ENCODE measurements at places on chromosomes 13 and 19.

GRCh38 chr13:28545583-28546333 is 50.8 kb upstream of the FLT1 start:
- no peak for DNase-seq

- no peak for DNase-seq
These were observed 5.2 kb downstream of the ZNF564 start for GRCh38 chr19:12546068-12546467.

GRCh38 chr13:113753171-113753570 is 5.9 kb upstream of the TMEM255B start:
- no peak for DNase-seq

- DNase-seq: no peak
These were observed 18.2 kb downstream of the CEBPG start for GRCh38 chr19:33391631-33392249.

- no peak for DNase-seq
These were observed 26.9 kb downstream of the PCCA start for GRCh38 chr13:100115693-100116254.

DNA sequence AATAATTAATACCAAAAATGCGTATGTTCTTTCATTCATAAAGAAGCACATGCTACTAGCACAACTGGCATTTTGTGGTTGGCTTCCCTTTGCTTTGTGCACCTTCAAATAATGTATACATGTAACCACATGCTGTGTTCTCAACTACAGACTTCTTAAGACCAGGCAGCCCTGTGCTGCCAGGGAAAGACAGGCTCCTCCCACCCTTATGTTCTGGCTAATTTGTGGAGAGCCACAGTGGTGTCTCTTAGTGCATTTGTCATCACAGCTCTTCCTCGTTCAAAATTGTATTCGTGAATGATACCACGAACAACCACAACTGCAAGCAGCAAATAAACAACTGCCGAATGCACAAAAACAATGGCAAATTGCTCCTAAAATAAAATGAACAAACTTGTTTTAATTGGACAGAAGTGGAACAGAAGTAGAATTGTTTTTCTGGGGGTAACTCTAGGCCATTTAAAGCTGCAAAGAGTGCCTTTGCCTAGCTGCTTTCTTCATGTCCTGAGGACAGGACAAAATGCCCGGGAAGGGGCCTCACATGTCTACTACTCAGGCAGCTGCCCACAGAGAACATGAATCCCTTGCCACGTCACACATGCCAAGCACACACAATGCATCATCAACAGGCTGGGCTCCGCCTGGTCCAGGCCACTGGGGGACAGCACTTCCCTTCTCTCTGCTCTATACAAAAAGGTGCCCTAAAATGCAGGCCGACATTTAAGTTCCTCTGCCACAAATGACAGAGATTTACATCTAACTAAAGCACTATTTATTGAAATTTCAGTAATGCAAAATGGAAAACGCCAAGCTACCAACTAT is 21.7 kb downstream of the IRS2 start:
- no peak for DNase-seq

- DNase-seq: no peak
These were observed 569 bp downstream of the DLEU7 start for GRCh38 chr13:50842990-50843256.

GRCh38 chr13:43698758-43699157 is 88.0 kb downstream of the ENOX1 start:
- no peak for DNase-seq

DNA sequence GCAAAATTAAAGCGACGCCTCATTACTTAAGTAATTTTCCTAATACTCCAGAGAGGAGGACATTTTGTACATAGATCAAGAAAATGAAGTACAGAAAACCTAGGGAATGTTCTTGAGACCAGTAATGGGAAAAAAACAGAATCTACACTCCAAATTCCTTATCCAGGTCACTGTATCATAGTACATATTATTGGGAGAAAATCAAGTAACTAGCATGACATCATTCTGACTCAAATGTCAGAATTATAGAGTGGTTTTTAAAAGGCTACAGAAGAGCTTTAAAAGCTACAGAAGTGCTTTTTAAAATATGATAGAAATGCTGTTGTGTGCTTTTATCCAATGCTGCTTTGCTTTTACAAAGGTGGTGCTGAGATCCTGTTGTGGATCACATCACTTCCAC is 86.3 kb upstream of the SLC15A1 start:
- no peak for DNase-seq

All from stimulated activated CD4-positive, alpha-beta T cell treated with anti-CD3 and anti-CD28 coated beads, Interleukin-4, amount 100 ng/mL, for 1 hour (primary cell).